Activated CD8-positive, alpha-beta memory T cell treated with anti-CD3 and anti-CD28 coated beads for 4 hours (primary cell): ENCODE measurements at places on chromosomes 1 and 21.
A peak's percentile ranks its signal among the peaks of the same experiment; 100 is the strongest.

- no peak for DNase-seq
Measured at GRCh38 chr1:48450505-48450904, 21.5 kb downstream of the SPATA6 start.

GRCh38 chr1:222792744-222793143 is 22.1 kb upstream of the DISP1 start:
- no peak for DNase-seq

DNA sequence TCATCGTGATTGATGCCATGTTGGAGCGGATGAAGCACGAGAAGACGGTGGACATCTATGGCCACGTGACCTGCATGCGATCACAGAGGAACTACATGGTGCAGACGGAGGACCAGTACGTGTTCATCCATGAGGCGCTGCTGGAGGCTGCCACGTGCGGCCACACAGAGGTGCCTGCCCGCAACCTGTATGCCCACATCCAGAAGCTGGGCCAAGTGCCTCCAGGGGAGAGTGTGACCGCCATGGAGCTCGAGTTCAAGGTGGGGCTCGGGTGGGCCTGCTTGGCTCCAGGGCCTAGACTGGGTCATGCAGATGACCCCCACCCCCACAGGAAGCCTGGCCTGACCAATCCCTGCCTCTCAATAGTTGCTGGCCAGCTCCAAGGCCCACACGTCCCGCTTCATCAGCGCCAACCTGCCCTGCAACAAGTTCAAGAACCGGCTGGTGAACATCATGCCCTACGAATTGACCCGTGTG is 30.6 kb upstream of the KDM4A start:
- no peak for DNase-seq

- no peak for DNase-seq
Measured at GRCh38 chr1:211928993-211929637, 98.6 kb upstream of the LPGAT1 start.

DNA sequence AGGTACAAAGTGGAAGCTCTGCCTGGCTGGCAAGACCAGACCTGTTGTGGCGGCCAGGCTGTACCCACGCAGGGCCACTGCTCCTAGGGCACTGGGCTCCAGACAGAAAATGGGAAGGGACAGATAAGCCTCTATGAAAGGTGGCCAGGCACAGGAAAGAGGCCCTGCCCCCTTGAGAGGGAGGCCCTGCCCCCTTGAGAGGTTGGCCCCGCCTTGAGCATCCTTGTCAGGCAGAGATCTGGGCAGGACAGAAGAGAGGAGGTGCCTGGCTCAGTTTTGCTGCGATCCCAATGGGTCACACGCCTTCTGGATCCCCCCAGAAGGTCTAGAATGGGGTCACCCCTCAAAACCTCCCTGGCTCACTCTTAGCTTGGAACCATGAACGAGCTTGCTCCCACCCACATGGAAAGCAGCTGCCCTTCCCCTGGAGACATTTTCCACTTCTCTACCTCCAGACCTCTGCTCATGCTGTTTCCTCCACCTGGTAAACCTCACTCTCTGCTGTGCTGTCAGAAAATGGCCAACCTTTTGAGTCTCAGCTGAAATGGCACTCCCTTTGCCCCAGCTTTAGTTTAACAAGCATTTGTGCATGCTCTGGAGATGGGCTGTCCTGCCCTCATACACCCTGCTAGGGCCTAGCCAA is 17.5 kb upstream of the ECE1 start:
- DNase-seq = no peak

DNA sequence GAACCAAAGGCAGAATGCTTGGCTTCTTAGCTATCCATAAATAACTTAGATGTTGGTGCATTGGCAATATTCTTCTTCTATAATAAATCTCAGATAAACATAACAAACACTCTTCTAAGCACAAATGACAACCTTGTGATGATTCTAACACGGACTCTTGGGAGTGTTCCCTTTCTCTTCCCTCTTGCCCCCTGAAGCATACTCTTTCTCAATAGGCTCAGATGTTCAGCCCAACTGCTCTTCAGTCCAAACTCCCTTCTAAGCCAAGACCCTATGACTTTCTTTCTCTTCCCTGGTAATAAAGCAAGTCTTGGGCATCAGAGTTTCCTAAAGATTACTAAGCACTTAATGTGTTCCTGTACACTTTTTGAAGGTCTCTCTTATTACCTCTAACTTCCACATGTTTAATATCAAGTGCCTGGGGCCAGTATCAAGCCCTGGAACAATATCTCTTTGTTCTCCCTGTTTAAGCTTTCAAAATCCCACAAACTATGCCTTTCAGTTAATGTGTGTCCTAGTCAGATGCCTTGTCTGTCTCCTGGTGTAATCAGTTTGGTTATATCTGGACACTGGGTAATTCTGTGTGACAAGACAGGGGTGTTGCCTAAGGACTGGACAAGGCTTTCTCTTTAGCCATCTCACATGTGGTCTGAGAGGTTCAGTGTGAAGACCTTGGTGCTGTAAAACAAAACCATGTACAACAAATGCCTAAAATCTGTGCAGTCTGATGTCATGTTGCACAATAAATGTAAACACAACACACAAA is 92.9 kb upstream of the IVNS1ABP start:
- no peak for DNase-seq

- no peak for DNase-seq
Measured at GRCh38 chr1:47638240-47638639, 200.4 kb downstream of the FOXD2 start.

GRCh38 chr1:35555601-35556477 is 1.4 kb downstream of the KIAA0319L start:
- DNase-seq = no peak

GRCh38 chr1:212760126-212760823 is 31.3 kb downstream of the NSL1 start:
- DNase-seq = peak; percentile 7

DNA sequence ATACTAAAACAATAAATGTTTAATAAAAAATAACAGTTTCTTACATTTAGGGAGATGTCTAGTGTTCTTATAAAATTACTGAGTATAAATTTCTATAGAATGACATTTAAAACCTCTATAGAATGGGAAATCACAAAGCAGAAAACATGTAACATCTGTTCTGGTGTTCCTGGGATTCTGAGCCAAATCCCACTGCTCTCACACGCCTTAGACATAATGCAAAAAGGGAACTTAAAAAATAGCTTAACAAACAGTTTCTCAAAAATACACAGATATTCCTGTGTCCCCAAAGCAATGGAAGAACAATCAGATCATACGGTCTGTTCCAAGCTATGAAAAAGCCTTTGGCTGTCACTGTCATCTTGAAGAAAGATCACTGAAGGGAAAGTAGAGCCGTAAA is 27.0 kb upstream of the ZNF124 start:
- no peak for DNase-seq

DNA sequence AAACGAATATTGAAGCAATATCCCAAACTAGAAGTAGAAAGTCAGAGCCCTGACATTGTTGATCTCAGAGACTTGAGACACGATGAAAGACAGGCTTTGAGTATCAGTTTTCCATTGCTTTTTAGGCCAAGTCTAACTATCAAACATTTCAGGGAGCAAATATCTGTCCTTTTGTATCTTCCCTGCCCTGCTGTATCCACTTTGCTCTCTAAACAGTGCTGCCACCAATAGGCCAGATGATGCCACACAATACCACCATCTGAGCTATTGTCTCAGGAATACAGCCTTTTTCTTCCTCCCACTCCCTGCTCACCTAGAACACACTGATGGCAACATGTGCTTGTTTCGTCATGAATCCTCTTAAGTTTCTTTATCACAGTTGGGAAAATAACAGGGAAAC is 62.6 kb upstream of the SPAG17 start:
- no peak for DNase-seq

DNA sequence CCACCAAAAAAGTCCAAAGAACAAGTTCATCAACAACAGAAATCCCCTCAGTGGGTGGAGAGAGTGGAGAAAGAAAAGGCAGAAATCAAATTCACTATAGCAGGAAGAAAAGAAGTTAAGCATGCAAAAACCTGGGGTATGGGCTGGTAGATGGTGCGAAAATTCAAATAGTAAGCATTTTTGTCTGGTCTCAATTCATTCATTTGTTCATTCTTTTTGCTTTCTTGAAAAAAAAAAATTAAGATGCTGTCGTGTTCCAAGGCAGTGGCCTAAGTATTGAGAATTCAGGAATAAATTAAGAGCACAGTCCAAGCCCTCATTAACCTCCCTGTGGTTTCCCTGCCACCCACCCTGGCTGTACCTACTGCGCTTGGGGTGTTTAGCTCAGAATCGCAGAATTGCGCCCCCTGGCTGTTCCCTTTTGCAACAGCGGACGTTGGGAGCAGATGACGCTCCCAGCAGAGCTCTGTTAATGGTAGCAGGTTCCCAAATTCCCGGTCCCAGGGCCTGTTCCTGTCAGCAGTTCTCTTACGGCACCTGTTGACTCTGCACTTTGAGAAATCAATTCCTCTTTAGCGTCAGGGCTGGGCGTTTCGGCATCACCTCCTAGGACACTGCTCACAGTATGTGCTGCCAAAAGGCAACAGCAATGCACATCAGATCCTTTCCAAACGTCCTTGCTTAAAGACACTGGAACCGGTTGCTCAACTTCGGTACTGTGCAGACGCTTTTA is 34.0 kb upstream of the SSX2IP start:
- peak; percentile 9 for DNase-seq

- DNase-seq = no peak
Measured at GRCh38 chr1:42765269-42765668, 1.6 kb downstream of the P3H1 start.

DNA sequence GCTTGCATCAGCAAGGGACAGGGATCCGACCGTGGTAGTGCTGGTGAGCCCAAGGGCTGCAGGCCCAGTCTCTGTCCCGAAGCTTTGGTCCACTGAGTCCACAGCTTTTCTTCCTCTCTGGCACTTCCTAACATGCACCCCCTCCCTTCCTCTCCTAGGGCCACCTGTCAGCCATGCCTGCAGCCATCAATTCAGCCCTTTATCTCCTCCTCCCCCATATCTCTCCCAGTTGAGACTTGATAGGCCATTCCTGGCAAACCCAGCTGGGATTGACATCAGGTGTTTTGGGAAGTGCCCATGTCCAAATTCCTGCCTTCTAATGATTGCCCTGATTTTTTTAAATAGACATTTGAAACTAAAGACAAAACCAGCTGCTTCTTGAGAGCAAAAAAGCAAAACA is 25.6 kb downstream of the HLX start:
- DNase-seq = no peak

DNA sequence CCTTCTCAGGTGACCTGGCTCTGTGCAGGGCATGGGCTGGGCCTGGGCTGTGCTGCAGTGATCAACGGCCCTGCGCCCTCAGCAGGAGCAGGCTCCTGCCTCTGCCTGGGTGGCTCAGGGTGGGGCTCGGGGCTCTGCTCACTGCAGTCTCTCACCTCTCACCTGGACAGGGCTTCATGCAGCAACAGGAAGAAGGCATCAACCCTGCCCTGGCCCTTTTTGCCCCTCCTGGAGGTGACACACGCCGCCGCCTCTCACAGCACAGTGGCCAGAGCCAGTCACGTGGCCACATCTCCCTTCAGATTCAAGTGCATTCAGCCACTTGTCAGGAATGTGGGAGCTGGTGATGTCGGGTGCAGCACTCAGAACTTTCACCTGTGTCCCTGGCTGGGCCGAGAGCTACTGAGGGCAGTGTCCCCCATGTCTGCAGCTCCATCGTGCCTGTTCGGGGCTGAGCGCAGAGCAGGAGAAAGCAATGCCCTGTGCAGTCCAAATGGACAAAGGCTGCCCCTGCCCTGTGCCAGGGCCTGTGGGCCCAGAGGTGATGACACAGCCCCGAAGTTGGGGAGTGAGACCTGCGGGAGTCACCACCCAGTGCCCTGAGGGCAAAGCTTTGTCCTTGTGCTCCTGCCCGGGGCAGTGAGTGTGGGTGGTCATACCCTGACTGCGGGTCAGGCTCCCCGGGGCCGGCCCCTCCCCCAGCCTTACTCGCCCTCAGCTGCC is 314.0 kb downstream of the PTPRU start:
- DNase-seq = no peak

DNA sequence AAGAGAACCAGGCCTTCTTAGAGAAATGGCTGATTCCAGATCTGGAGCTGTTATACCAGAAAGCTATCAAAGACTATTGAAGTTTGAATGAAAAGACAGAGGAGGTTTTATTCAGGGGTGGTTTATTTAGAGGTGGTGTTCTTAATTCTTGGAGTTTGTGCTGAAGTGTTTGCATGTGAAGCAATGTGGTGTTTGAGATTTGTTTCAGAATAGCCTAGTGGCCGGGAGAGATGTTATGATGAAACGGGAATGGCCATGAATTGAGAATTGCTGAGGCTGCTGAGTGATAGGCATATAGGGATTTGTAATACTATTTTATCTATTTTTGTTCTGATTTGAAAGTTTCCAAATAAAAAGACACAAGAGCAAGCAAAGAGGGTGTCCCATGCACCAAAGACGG is 10.5 kb upstream of the SHE start:
- DNase-seq = no peak

- no peak for DNase-seq
Measured at GRCh38 chr1:202029727-202030126, 19.3 kb downstream of the ELF3 start.

- DNase-seq = no peak
Measured at GRCh38 chr1:102858695-102859094, 249.6 kb downstream of the COL11A1 start.

GRCh38 chr21:44884097-44884496 is 10.6 kb upstream of the PTTG1IP start:
- no peak for DNase-seq

- DNase-seq = no peak
Measured at GRCh38 chr1:186446152-186446551, 14.8 kb downstream of the PDC start.

- no peak for DNase-seq
Measured at GRCh38 chr21:26769613-26770188, 75.5 kb downstream of the ADAMTS1 start.

DNA sequence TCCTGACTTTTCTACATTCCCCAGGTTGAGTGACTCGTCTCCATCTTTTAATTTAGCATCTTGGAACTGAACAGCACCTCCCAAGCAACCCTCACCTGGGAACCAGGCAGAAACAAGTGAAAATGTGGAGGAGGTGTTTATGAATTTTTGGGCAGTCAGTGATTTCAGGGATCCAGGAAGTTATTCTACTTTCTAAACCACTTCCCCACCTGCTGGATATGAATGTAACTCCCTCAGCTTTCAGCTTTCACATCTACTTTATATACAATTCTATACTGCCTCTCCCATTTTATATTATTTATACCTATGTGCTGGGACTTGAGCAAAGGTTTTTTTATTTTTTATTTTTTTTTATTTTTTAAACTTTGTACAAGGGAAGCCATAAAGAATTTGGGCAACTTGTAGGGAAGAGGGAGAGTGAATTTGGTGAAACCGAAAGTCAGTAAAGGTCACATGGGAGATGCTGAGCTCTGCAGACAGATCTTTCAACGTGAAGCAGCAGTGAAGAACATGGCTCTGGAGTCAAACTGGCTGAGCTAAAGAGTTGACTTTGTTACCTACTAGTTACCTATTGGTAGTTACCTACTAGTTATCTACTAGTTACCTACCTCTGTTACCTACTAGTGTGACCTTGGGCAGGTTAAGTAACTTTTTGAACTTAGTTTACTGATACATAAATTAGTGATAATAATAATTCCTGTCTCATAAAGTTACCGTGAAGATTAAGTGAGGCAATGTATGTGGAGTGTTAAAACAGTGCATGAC is 45.5 kb downstream of the DDR2 start:
- DNase-seq = no peak

DNA sequence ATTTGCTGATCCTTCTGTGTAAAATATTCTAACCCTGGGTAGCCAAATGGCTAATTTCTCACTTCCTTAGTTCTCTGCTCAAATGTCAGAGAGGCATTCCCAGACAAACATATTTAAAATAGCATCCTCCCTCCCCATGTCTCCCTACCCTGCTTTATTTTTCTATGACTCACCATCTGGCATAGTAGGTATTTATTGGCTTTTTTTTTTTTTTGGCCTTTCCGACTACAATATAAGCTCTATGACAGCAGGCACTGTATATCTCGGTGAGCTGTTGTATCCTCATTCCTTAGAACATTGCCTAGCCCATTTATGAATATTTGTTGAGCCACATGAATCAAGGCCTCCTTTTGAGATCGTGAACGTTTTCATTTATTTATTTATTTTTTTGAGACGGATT is 1.5 kb upstream of the NEK7 start:
- no peak for DNase-seq
